Renal cortical epithelial cell (primary cell): ENCODE measurements at places on chromosomes 13 and 19.

- DNase-seq = no peak
These were observed 1.5 kb upstream of the RGCC start for GRCh38 chr13:41455725-41456419.

GRCh38 chr19:41409288-41409687 lies 11.7 kb downstream of the BCKDHA start:
- DNase-seq = peak; percentile 82

DNA sequence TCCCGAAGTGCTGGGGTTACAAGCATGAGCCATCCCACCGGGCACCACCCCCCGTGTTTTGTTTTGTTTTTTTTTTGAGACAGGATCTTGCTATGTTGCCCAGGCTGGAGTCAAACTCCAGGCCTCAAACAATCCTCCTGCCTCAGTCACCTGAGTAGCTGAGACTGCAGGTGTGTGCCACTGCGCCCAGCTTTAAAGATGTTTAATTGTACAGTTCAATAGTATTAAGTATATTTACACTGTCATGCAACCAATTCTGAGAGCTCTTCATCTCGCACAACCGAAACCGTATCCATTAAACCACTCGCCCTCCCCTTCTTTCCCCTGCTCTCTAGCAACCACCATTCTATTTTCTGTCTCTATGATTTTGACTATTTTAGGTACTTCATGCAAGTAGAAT lies 15.6 kb downstream of the NUCB1 start:
- DNase-seq = no peak

DNA sequence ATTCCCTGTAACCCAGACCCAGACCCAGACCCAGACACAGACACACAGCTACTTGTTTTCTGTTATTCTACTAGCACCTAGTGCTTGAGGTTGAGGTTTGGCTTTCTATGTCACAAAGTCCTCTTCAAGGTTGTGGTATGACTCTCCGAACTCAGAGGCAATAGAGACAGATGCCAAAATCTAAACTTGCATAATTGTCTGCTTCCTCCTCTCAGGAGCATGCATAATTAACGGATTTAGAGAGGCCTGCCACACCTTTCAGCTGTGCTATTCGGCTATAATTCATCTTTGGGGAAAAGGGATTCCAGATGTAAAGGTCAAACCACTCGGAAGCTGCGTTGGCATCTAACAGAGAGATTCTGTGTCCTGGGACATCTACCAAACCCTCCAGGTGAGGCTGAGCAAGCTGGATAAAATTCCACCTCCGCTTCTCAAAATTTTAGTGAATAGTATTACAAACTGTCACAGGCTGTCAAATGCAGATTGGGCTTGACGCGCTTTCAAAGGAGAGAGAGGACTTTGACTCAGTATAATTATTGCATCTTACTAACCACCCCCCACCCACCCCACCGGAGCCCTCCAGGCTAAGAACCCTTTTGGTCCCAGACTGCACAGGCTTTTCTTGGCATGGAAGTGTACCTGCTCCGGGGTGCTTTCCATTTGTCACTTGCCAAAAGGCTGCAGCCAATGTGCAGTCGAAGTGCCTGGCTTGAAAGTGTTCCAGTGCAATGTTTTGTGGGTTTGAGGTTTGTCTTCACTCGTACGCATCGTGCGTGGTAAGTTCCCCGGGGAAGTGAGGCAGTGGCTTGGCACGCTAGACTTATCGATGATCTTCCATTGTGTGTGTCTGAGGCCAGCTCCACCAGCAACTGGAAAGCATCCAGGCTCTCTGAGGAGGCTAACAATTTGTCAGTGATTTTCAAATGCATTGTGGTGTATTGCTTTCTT lies 194.1 kb downstream of the TDRD3 start:
- DNase-seq = no peak

DNA sequence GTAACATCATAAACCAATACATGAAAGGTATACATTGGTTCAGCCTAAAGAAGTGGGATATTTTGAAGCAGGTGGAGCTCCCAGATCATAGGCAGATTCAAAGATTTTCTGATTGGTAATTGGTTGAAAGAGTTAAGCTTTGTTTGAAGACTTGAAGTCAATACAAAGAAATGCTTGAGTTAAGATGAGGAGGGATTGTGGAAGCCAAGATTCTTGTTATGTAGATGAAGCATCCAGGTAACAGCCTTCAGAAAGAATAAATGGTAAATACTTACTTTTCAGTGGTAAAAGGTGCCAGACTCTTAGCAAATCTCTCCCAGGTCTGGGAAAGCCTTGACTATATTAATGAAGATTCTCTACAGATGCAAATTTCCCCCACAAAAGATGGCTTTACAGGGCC lies 49.3 kb upstream of the FAM216B start:
- no peak for DNase-seq
